Naive B cell (primary cell): ENCODE measurements at places on chromosomes 1 and 21.

- DNase-seq = no peak
Observed at GRCh38 chr21:17501107-17502006, 11.5 kb upstream of the CXADR start.

GRCh38 chr1:203127666-203128430 is at the start of gene ADORA1:
TSS of gene ADORA1 (plus strand) at chr1:203127726. CDS start at chr1:203128842, 1,116 bp downstream.
- no peak for DNase-seq

DNA sequence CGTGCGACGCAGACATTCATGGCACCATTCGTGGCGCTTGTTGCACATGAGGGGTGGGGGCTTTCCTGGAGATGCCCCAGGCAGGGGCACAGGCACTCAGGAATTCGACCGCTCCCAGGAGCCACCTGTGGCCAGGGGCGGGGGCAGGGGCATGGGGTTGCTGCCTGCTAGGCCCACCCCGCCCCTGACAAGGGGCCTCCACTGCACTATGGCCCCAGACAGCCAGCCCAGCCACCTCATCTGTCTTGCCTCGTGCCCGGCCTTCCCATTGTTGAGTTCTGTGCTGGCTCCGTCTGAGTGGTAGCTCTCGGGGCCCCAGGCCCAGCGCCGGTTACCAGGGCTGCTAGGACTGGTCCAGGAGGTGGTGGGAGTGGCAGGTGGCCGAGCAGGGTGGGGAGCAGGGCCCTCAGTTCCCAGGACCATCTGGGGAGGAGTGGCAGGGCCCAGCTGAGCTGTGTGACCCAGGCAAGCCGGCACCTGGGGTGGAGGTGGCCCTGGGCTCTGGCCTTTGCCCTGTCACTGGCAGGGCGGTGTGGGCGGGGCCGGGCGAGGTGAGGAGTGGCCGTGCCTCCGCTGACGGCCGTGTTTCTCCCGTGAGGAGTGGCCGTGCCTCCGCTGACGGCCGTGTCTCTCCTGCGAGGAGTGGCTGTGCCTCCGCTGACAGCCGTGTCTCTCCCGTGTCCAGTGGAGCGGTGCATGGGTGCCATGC is 1.9 kb downstream of the PLCH2 start:
- DNase-seq = no peak

DNA sequence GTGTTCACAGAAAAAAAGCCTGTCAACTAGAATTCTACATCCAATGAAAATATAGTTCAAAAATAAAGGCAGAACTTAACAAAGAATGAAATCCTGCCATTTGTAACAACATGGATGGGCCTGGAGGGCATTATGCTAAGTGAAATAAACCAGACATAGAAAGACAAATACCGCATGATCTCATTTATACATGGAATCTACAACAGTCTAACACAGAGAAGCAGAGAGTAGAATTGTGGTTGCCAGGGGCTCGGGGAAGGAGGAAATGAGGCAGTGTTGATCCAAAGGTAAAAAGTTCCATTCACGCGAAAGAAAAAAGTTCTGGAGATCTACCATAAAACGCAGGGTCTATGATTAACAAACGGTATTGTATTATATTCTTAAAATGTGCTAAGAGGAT is 282.6 kb downstream of the MRPL39 start:
- DNase-seq = no peak

GRCh38 chr21:33135925-33136324 is 66.0 kb downstream of the OLIG1 start:
- no peak for DNase-seq

DNA sequence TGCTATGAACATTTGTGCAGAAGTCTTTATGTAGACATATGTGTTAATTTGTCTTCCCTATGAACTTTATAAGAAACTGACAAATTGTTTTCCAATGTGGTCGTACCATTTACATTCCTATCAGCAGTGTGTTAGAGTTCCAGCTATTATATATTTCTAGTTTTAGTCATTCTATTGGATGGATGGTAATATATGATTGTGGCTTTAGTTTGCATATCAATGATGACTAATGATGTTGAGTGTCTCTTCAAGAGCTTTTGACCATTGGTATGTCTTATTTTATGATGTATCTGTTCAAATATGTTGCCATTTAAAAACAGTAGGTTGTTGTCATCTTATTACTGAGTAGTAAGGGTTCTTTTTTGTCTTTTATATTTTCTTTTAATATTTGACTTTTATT is 16.2 kb upstream of the ZNF326 start:
- no peak for DNase-seq

DNA sequence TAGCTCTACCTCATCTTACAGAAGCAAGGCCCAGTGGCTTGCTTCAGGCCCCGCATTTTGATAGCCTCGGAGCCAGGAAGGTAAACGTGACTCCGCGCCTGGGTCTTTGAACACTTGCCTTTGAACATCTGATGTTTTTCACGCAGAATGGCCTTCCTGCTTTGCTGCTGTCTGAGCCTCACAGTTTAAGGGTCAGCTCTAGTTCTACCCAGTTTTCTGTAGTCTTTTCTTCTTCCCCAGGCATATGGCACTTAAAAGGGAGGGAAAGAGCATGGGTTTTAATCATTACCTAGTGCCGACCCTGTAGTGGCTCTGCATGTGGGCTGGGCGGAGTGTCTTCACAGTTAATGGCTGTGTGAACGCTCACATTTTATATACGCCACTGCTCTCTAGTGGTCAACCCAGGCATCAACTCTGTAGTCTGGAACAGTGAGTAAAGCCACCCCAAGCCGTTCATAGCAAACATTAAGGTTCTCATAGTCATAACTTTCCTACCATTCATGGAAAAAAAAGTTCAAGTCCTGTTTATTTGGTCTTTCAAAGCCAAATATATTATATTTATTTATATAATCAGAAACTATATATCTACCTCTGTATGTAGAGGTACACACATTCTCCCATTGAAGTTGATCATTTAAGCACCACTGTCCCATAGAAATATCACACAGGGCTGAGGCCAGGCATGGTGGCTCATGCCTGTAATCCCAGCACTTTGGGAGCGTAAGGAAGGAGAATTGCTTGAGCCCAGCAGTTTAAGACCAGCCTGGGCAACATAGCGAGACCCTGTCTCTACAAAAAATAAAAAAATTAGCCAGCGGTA is 78.1 kb downstream of the IER5 start:
- DNase-seq = peak; percentile 65

DNA sequence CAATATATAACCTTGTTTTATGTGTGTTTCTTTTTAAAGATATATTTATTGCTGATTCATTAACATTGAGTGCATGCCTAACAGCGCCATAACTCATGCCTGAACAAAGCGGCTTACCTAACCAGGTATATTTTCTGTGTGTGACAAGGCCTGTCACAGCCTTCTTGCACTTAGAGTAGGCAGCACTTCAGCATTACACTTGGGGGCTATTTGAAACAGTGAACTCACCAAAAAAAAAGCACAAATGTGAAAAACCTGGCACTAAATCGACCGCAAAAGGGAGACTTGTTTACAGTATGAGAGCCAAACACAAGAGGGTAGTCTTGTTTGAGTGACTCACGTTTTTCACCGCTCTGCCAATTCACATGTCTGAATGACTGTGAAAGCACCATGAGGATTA is 111.7 kb downstream of the DISP1 start:
- no peak for DNase-seq

DNA sequence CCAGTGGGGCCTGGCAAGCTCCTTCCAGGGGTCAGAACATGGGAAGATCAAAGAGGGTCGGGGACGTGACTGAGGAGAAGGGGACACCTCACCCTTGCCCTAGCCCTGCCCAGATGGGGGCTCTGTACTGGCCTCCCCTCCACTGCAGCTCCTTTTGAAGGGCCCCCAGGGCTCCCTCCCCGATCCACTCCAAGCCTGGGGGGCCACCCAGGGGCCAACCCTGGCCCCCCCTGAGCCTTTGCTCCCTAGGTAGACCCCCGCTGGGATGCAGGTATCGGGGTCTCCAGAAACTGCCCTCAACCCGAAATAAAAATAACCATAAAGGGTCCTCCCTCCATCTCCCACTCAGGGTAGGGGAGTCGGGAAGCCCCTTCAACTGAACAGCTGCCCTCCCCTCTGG is 37.4 kb upstream of the FAM131C start:
- no peak for DNase-seq

DNA sequence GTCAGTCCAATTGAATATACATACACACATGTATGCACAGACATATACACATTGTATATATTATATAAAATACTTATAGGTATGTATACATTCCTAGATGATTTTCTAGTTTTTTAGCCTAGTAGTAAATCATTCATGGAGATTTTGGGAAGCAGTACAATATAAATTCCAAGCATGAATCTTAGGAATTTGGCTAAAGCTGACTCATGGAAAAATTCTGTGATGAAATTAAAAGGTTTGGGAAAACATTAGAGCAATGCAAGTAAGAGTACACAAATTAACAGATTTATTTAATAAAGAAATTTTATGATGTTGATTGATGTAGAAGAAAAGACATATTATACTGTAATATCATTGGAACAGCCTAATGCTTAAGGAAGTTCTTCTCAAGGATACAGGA is 43.7 kb upstream of the PTGFR start:
- DNase-seq = no peak

DNA sequence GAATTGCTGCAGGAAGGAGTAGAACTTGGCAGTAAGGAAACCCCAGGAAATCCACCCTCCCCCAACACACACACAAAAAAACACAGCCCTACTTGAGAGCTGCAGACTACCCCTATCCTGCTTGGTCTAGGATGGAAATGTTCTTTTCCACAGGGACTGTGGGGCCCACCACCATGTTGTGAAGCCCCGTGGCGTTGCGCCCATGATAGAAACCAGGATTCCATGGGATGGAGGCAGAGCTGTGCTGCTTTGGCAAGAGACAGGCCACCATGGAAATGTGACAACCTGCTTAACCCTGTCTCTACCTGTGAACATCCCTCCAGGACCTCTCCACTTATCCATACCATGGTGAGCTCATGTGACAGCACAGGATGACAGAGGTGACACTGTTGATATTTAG is 121.1 kb upstream of the NGF start:
- no peak for DNase-seq

DNA sequence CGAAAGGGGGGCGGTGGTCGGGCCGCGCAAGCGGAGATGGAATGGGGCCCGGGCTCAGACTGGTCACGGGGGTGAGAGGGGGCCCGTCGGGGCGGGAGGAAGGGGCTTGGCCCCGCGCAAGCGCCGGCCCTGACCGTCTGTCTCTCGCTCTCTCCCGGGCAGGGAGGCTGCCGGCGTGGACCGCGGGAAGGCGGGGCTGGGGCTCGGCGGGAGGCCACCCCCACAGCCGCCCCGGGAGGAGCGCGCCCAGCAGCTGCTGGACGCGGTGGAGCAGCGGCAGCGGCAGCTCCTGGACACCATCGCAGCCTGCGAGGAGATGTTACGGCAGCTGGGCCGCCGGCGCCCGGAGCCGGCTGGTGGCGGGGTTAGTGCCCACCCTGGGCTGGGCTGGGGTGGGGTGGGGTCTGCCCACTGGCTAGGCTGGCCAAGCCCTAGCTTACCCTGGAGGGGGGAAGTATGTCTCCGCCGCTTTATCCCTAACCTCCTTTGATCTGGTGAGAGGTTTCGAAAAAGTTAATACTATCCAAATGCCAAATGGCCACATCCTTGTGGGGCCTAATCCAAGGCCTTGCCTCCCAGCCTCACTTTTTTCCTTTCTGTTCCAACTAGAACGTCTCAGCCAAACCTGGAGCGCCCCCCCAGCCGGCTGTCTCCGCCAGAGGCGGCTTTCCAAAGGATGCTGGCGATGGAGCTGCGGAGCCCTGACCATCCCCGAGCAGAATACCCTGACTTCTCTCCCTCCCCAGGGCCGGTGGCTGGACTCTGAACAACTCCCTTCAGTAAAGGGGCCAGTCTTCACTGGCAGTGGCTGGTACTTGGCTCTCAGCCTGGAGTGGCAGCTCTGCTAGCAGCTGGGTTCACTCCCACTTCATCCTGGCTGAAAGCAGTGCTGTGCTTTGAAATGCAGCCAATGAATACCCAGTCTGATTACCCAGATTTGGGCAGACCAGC is 636 bp upstream of the YRDC start:
- DNase-seq = no peak

DNA sequence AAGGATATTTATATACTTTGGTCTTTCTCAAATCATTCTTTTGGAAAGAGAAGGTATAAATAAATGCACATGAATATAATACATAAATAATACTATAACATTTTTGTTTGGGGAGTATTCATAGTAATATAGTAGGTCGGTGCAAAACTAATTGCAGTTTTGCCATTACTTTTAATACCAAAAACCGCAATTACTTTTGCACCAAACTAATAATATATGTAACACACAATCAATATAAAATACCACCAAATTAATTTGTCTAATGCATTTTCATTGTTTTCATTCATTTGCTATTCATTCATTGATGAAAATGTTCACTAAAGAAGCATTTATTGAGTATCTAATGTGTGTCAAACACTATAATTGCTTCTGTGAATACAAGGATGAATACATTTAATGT is 219.0 kb downstream of the RWDD3 start:
- no peak for DNase-seq

DNA sequence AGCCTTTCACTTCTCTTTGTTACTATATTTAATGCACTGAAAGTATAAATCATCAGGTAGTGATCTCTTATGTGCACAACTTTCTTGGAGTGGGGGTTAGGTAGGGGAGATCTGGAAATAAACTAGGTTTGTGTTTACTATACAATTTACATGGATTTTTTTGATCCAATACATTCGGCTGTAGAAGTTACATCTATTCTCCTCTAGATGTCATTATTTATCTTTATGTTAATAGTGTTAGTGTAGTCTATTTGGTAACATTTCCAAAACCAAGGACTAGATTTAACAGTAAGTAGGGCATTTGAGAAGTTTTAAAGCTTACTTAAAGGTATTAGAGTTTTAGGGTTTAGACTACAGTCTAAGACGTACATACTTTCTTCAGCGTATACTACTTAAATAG is 5.4 kb downstream of the VPS45 start:
- peak; percentile 27 for DNase-seq

DNA sequence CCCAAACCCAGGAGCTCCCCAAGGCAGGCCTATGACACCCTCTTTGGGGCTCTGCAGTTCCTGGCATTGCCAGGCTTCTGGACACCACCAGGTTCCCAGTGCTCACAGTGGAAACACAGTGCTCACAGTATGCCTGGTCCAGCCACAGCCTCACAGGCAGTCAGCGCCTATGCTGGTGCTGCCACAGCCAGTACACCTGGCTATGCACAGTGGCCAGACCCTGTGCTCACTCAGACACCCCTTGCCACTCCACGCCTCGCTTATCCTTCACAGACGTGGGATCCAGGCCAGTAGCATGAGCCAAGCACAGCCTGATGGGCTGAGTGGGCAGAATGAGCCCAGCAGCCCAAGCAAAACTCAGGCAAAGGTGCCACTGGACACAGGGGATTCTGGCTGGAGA is 579.2 kb upstream of the ADGRL2 start:
- no peak for DNase-seq
